ENCODE measurements at places on chromosomes 12 and 14.

DNA sequence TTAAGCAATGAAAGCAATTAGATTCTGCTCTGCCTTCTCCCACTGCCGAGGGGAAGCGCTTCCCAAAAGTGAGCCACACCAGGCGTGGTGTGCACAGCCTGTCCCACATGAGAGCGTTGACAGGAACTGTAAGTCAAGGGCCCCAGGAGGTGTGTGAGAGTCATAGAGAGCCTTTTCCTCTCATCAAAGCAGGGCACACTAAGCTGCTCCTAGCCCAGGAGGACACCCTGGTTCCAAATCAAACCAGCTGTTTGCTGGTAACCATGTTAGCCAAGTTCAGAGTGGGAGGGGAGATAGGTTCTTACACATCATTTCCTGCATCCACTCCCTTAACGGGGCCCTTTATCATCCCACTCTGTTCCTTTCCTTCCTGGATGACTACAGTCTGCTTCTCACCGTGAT is 98.3 kb downstream of the SPTSSA start:
- DNase-seq: no peak

DNA sequence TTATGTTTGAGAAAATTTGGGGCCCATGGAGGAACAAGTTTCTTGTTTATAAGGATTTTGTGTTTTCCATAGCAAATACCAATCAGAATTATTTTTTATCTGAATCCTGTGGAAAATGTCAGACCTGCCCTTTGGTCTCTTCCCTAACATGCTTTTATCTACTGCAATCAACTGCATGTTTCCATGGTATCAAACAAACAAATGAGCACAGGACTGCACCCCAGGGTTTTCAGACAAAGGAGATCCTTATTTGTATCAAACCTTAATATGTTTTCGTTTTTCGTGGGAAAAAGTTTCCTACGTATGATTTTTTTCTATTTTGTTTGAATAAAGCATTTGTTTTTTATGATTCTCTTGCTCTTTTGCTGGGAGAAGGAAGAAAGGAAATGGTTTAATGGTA is 91.1 kb downstream of the GPR135 start:
- DNase-seq: no peak

DNA sequence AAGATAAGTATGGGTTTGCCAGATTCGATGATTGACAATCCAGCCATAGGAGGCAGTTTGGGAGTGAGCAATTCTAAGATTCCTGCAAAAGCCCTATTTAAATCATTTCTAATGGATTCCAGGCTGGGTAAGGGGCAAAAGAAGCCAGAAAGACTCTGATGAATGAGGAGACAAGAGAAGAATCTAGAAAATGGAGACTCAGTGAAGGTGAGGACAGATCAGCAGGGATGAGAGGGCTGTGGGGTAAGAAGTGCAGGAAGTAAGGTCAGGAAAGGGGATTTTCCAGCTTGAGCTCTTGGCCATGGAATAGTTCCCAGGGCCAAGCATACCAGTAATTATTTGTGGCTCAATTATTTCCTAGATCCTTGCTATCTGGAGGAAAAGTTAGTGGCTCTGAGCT is 87.3 kb downstream of the TMX1 start:
- DNase-seq: peak; percentile 34

GRCh38 chr12:58888131-58888783 is 32.0 kb downstream of the LRIG3 start:
- DNase-seq: no peak

DNA sequence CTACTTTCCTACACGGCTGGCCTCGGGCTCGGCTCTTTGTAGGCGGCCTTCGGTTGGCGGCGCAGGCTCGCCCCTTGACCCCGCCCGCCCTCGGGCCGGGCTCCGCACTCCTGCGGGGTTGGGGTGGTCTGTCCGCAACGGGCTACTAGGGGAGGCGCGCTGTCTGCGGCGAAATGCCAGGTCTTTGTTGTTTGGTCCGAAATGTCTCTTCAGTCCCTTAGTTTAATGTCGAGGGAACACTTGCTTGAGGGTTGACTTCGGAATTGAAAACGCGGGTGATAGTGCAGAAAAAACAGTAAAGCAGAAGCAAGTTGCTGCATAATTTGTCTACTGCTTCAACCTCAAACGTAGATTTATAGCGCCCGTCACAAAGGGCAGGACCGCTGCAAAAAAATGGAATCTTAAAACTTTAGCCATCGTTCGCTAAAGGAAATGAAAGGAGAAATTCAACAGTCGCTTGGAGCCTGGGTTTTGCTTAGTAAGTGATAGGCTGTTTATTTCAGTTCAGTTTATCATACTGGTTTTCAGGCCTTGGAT is 390 bp downstream of the JKAMP start:
- DNase-seq: no peak

- no peak for DNase-seq
These were observed 42.6 kb downstream of the SOCS2 start for GRCh38 chr12:93614917-93615596.

DNA sequence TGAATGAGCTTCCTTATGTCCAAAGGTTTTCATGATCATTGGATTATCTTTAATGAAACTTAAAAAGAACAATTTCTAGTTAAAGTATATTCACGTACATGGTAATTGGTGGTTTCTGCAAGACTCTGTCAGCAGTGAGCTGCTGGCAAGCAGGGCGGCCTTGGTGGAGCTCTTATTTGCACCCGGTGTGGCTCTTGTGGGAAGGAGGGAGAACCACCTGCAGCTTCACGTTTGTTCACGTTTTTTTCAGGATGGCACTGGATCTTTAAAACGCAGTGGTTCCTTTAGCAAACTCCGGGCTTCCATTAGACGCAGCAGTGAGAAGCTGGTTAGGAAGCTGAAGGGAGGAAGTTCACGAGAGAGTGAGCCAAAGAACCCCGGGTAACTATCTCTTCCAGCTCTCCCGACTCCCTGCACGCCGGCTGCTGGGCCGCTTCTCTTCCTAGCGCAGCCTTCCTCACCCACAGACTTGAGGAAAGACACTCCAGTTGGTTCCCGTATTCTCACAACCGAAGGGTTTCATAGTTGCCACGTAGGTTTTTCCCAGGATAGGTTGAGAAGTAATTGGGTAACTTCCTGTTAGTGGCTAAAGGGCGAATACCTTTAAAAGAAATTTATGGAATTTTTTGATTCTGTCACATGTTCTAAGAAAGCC is 28.3 kb downstream of the XRCC3 start:
- DNase-seq: no peak

DNA sequence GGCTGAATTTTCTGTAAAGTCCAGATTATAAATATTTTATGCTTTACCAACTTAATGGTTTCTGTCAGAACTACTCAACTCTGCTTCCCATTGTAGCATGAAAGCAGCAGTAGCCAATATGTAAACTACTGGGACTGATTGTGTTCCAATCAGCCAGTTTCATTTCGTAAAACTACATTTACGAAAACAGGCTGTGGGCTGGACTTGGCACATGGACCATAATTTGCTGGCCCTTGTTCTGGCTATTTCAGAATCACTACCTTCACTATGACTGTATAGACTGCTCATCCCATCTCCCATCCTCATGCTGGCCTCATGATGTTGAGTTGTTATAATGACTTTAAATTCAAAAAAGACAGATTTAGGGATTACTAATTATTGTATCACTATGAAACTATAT is 38.7 kb downstream of the FAR2 start:
- DNase-seq: no peak

DNA sequence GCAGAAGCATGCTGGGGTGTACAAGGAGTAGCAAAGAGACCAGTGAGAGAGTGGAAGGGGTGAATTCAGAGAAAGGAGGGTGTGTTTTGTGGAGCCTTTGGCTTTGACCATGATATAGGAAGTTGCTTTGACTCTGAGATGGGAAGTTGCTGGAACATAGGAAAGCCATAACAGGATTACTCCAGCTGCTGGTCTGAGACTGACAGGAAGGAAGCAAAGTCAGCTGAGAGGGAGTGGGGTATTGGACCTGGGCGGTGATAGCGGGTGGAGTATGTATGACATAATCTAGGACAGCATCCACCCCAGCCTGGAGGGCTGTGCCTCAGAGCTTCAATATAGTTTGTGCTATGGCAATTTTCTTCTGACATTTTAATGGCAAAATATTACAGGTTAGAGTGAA is 324.4 kb downstream of the PDZRN4 start:
- no peak for DNase-seq

- no peak for DNase-seq
These were observed 29.7 kb downstream of the RAD9B start for GRCh38 chr12:110531741-110532333.

DNA sequence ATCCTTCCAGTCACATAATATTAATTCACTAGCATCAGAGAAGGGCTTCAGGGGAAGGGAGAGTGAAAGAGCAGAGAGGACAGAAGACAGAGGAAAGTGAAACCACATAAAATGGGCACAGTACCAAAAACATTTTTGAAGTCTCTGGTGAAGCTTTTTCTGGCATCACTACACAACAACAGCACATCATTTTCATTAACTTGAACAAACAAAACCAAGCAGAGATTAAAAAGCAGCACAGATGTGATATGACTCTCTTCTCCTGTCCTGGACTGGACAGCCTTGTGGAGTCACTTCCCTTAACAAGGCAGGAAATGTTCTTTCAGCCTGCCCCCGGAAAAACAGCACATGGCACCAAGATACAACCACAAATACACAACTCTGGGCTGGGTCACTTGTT is 112.0 kb downstream of the TSPAN8 start:
- no peak for DNase-seq

GRCh38 chr12:52020539-52021336 is 14.0 kb downstream of the TAMALIN start:
- no peak for DNase-seq

GRCh38 chr14:27391331-27391730 is 793.5 kb upstream of the NOVA1 start:
- no peak for DNase-seq

- DNase-seq: no peak
These were observed 197.6 kb downstream of the AACS start for GRCh38 chr12:125262851-125263250.

DNA sequence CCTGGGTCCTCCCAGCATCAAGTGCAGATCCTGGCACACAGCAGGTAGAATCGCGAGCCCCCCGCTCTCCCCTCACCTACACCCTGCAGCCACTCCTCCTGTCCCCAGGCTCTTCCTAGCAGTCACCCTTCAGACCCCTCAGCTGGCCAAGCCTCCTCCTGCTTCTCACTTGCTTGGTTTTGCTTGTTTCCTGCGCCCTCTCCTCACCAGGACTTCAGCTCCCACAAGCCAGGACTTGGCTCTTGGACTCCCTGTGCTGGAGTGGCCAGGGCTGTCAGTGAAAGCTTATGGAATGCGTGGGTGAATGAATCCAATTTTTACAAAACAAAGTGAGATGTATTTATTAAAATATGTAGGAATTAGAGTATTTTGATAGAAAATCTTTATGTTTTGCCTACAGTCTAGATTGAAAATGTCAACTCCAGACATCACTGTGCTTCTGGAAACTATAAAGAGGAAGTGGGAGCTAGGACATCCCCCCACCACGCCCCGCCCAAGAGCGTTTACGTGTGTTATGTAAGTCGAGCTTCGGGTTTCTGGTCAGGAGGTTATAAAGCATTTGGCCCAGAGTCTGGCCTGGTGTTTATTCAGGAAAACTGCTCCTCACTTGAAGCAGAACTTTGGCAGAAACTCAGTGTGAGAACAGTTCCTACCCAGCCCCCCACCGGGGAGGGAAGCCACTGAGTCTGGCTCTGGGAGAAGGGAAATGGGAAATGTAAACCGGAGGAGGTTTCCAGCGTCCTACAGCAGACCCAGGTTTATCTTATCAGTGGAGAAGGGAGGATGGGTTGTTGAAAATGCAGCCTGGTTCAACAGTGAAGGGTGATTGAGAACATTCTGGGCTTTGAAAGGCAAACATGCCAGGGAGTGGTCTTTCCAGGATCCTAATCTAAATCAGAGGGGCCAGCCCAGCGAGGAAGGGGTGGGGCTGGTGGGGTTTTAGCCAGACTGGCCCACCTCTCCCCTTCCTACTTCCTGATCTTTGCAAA is 8.8 kb downstream of the ALDH2 start:
- peak; percentile 97 for DNase-seq

DNA sequence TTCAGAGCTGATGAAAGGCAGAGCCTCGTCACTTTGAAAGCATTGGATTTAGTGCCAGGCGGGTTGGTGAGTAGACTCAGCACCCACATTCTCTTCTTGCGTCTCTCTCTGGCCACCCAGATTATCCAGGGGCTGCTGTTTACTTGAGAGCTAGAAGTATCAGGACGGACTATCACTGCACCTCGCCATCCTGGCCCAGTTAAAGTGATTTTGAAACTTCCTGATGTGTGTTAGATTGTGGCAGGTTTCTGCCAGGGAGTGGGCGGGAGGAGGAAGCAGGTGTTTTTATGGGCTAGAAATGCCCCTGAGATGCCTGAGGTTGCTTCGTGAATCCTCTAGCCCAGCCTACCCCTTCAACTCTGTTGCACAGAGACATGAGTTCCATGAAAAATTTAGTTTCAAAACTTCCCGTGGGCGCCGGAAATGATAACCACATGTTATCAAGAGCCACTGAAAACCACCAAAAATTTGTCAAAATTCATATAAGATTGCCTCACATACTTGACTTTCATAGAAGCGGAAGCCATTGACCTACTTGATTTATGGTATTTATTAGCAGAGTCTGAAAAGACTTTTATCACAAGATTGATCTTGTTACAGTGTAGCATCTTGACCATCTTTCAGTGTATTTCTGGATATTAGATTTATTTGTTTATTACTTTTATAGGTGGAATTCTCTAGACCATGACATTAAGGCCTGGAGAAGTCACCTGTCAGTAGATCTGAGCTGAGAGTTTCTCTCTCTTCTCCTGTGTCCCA is 466.0 kb downstream of the RAD51B start:
- DNase-seq: no peak

DNA sequence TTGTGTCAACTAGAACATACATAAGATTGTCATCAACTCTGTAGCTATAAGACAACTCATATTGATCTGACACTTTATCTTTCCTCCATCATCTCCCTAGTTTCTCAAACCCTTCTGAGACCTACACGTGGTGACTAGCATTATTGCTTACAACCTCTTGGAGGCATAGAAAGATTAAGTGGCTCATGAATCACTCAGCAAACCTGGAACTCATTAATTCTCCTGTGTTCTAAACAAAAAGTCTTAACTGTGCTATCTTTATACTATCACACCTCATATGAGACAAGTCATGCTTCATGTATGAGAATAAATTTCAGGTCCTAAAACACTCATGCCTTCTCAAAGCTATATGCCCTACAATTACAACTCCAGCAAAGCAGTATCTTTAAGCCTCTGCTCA is 408.6 kb upstream of the SYT1 start:
- DNase-seq: no peak

- no peak for DNase-seq
These were observed 1.1 kb downstream of the BCAT1 start for GRCh38 chr12:24947541-24948419.

- DNase-seq: peak; percentile 93
These were observed 2.6 kb upstream of the KLRK1 start for GRCh38 chr12:10392394-10392930.

DNA sequence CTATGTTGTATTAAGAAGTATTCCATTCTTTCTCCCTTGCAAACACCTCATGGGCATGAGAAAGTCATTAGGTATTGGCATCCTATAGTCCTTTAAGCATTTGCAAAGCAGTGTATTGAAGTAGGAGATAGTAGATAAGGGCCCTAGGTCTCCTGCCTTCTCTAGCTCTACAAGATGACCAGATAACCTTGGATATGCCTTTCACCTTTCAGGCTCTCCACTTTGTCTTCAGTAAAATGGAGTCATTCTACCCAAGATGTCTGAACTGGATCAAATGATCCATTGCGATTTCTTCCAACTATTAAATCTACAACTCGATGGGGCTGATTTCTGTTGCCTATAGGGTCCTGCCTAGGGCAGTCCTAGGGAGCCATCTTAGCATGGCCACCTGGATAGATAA is 132.1 kb upstream of the BTG1 start:
- DNase-seq: peak; percentile 31

- DNase-seq: no peak
These were observed 56.3 kb upstream of the SLC6A13 start for GRCh38 chr12:318759-319515.

Measured in esophagus muscularis mucosa (tissue), 4 donors.